ENCODE measurements at places on chromosomes 2 and 18.
A peak's percentile ranks its signal among the peaks of the same experiment; 100 is the strongest.

DNA sequence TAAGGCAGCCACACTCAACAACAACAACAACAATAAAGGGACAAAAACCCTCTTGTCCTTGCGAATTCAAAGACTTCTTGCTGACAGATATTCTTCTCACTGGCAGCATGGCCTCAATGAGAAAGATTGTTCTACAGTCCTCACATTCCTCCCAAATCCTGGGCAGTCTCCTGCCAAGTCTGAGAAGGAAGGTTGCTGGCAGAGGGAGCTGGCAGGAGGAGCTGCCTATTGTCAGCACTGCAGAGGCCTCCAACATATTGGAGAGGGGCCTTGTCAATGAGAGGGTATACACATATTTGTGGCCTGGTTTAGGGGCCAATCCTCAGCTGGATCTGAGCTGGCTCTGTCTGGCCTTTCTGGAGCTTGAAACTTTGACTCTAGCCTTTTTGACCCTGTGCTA is 63.5 kb downstream of the LAMA3 start:
- DNase-seq: no peak

DNA sequence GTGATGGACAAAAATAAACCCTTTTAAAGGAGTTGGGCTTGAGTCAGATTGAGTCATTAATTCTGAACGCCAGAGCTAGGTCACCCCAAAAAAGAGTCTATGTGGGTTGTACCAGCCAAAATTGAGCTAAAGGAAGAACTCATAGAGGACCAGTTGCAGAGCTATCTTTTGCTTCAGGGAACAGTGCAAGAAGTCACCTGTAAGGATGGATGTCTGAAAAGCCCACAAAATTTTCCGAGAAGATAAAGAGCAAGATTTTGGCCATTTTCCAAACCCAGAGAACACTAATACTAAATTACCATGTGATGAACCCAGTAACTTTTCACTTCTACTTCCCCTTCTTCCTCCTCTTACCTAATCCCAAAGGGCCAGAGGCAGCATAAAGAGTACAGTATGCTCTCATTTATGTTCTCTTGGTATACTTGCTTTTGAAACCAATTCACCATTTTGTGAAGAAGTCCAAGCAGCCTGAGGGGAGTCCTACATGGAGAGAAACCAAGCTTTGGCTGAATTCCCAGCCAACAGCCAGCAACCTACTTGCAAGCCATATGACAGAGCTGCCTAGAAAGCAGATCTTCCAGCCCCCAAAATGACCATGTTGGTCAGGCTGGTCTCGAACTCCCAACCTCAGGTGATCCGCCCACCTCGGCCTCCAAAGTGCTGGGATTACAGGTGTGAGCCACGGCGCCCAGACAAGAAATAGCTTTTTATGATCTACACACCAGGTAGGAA is 551.7 kb downstream of the SATB2 start:
- DNase-seq: no peak

DNA sequence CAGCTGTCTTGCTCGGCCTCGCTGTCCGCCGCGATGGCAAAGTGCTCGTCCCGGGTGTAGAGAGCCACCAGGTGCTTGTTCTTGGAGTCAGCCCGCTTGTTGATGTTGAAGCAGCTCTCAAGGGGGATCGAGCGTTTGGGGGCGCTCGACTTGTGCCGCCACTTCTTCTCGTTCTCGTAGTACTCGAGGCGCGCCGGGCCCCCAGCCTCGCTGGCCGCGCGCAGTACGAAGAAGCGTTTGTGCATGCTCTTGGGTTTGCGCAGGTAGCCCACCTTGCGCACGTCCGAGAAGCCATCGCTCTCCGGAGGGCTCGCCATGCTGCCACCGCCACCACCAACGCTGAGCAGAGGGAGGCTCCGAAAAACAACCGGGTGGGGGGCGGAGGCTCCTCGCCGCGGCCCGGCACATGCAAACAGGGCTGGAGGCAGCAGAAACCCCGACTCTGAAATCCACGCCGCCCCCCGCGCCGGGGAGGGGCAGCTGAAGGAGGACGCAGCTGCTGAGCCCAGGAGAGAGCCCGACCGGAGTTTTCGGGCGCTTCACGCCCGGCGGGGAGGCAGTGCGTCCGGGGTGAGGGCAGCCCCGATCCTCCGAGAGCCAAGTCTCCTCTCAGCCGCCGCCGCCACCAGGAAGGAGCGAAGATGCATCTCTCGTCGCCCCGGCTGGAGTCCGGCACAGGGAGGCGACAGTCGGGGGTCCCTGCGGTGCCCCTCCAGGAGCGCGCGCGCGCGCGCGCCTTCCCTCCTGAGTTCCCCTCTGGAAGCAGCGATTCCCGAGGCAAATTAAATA is 1.0 kb downstream of the IRS1 start:
- DNase-seq: no peak

GRCh38 chr2:30204281-30204680 is 27.1 kb upstream of the LBH start:
- DNase-seq: no peak

DNA sequence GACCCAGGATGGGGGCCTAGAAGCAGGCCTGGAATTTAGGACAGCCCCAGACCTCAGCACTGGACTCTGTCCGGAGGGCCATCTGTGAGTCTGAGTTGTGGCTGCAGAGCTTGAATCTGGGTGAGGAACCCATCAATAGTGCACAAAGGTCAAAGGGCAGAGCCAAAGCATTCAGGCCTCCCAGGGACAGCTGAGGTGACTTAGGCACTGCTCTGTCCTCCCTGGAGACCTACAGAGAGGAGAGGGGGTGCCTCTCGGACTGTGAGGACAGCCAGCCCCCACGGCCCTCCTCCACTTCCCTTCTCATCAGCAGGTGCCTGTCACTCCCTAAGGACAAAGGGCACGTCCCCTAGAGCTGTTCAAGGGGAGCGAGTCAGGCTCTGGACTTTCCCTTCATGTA is 25.1 kb upstream of the PRLH start:
- no peak for DNase-seq

DNA sequence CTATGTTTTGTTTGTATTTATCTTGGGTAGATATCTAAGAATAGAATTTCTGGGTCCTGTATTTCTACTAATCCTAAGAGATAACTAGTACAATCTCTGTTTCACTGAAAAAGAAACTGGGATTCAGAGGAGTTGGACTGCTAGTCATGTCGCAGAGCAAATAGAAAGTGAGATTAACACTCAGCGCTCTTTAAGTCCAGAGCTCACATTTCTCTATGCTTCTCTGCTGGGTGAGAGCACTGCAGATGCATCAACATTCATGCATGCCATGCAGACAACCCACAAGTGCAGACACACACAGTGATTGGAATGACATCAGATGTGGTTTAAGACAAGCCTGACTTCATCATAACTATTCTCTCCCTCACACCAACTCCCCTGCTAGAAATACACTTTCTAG is 563.8 kb downstream of the TDRD15 start:
- DNase-seq: no peak

- DNase-seq: no peak
Observed at GRCh38 chr2:145930318-145930717, 1410.4 kb upstream of the ZEB2 start.

- no peak for DNase-seq
Observed at GRCh38 chr2:118834901-118835745, 12.3 kb downstream of the EN1 start.

GRCh38 chr2:168090366-168091135 is 156.8 kb downstream of the STK39 start:
- DNase-seq: no peak

GRCh38 chr2:85797921-85798320 is 44.1 kb downstream of the ATOH8 start:
- DNase-seq: no peak

GRCh38 chr18:79809482-79810192 is 11.9 kb downstream of the KCNG2 start:
- DNase-seq: no peak

- no peak for DNase-seq
Observed at GRCh38 chr2:211070547-211070946, 514.1 kb downstream of the CPS1 start.

- no peak for DNase-seq
Observed at GRCh38 chr2:21415234-21415633, 291.5 kb downstream of the TDRD15 start.

GRCh38 chr2:71578767-71579342 is 125.5 kb downstream of the DYSF start:
- DNase-seq: no peak

- DNase-seq: no peak
Observed at GRCh38 chr2:36545871-36546416, 52.0 kb downstream of the FEZ2 start.

DNA sequence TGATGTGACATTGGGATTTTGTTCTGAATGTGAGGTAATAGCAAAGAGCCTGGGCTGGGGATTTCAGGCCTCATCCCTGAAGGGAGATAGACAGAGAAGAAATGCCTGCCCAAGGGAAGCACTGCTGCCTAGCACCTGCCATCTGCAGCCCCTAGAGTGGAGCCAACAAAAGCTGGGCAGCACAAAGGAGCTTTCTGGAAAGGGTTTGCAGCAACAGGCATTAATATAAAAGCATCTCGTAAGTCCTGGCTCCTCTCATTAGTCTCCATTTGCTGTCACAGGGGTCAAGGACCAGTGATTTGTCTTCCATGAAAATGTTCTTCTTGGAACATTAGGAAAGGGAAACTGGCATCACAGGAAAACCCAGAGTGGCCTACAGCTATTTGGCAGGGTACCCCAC is 157.2 kb upstream of the SLC14A2 start:
- DNase-seq: no peak

- DNase-seq: no peak
Observed at GRCh38 chr2:101446869-101447268, 28.0 kb downstream of the RFX8 start.

DNA sequence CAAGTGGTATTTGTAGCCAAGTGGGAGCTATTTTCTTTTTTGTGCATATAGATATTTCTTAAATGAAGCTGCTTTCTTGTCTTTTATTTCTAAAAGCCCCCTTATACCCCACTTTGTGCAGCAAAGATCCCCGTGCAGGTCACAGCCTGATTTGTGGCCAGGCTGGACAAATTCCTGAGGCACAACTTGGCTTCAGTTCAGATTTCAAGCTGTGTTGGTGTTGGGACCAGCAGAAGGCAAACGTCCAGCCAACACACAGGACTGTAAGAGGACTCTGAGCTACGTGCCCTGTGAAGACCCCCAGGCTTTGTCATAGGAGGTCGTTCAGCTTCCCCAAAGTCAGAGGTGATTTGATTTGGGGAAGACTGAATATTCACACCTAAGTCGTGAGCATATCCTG is 21.9 kb downstream of the FOSL2 start:
- no peak for DNase-seq

- no peak for DNase-seq
Observed at GRCh38 chr2:237306787-237307170, 107.2 kb downstream of the COL6A3 start.

DNA sequence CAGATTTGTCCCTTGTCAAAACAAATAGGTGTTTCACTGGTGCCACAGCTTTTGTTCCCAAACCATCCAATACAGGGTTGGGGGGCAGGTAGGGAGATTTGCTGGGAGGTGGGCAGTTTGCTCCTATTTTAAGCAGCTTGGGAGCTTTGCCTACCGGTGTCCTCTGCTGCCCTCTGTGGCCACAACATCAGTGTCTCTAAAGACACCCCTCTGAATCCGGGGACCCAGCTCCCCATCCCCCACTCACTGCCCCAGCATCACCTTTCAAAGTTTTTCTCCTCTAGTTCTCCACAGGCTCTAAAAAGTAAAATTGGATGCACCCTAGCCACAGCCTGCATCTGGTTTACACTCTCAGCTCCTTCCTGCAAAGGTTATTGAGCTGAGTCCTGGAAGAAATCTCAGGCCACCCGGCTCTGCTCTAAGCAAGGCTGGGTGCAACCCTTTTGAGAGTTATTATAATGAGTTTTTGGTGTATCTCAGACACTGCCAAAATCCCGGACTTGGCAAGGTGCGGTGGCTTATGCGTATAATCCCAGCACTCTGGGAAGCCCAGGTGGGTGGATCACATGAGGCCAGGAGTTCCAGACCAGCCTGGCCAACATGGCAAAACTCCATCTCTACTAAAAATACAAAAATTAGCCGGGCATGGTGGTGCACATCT is 2.9 kb upstream of the EPAS1 start:
- DNase-seq: peak; percentile 51

- no peak for DNase-seq
Observed at GRCh38 chr2:146385031-146385430, 1459.8 kb upstream of the ACVR2A start.

- DNase-seq: peak; percentile 15
Observed at GRCh38 chr2:174053355-174054151, 88.4 kb upstream of the SP3 start.

DNA sequence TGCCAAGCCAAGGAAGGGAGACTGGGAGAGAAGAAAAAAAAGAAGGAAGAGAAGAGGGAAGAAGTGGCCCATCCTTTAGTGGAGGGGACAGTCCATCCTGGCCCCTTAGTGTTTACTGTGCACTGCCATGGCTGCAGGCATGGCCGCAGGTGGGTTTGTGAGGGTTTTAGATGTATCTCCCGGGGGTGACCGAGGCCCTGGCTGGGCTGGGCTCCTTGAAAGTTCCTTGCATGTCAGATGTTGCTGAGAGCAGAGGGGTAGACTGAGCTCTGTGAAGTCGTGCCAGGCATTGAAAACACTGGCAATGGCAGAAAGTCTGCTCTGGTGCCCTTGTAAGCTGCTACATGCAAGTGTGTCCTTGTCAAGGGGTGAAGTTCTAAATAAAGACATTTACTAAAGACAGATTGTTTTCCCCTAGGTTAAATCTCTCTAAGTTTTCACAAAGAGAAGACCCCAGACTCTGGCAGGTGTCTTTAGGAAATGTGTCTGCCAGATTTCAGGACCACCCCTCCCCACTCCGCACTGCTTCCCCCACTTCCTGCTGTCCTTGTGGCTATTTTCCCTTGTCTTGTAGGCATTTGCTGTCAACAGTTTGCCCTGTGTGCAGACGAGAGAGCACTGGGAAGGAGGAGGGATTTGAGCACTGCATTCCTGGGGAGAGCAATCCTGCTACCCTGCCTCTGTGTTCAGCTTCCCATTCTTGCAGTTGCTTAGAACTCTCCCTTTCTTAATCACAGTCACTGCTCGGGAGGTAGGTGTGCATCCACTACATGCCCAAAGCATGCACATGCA is 68.4 kb downstream of the ACOXL start:
- DNase-seq: no peak

GRCh38 chr2:43950383-43951008 is 45.3 kb downstream of the LRPPRC start:
- DNase-seq: no peak

DNA sequence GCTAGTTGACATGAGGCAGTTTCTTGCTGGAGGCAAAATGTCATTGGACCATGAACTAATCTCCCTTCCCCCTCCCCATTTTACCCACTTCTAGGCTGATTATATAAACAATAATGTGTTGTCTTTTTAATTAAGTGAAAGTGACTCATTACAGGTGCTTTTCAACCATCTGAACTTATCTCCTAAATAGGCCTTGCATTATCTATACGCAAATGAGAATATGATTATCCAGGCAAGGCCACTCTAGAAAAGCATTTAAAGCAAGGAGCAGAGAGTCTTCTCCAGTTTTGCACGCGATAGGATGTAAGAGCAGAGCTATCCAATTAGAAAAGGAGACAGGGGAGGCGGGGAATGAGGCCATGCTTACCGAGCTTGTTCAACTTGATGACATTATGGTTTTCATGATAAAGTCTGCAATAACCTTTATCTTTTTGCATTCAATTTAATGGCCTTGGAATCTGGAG is 286.1 kb upstream of the SIX3 start:
- DNase-seq: no peak
